Fibroblast of skin of abdomen (primary cell): ENCODE measurements at places on chromosomes 16 and 17.

DNA sequence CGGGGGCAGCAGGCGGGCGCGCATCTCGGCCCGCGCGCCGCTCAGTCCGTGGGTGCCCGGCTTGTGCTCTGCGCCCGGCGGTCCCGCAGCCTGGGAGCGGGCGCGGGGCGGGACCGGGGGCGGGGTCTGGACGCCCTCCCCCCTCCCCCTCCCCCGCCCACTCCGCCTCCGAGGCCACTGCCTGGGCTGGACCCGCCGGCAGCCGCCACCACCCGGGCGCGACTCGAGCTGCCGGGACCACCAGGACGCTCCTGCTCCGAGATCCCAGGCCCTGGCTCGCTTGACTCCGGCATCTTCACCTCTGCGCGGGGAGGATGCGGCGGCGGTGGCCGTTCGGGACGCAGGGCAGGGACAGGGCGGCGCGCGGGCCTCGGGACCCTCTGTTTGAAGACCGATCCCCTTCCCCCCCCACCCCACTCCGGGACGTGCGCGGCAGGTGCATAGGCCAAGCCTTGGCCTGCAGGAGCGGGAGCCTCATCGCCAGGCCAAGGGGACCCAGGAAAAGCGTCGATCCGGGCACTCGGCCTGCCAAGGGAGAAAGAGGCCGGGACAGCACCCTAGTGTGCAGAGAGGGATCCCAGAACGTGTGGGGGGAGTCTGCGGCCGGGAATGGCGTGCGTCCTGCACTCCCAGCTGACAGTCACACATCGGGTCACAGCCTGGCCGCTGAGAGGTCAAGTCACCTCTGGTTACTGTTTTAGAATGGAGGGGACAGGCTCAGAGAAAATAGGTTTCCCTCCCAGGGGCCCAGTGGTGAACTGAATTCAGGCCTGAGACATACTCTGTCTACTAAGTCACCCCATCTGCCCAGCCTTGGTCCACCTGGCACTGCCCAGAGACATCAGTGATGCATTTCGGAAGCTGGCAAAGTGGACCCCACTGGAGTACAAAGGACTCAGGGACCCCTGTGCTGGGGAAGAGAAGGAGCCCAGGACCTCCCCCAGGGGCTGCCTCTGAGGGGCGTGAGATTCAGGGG is at the start of gene HS3ST6:
Gene HS3ST6, minus strand, starts transcription at position 65 of the 976 bp plus-strand sequence. CDS start 92 bp downstream, outside the sequence.
- no peak for DNase-seq

GRCh38 chr16:69834807-69835466 is 72.8 kb downstream of the WWP2 start:
- no peak for DNase-seq

DNA sequence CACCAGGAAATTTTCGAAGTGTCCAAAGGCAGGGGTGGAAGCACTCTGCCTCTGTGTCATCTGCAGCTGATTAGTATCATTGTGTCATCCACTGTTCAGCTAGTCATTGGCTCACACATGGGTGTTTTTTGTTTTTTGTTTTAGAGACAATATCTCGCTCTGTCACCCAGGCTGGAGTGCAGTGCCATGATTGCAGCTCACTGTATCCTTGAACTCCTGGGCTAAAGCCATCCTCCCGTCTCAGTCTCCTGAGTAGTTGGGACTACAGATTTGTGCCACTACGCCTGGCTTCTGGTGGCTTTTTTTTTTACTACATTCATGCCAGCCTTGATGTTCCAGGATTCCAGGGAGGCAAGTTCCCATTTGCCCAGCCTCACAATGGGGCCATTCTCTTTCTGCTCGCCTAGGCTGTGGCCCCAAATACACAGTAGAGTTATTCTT is 32.5 kb upstream of the MYO18A start:
- DNase-seq: no peak

- DNase-seq: no peak
Observed at GRCh38 chr16:78005881-78006280, 16.5 kb upstream of the CLEC3A start.

- DNase-seq: no peak
Observed at GRCh38 chr16:57637424-57637823, 9.0 kb downstream of the ADGRG1 start.

DNA sequence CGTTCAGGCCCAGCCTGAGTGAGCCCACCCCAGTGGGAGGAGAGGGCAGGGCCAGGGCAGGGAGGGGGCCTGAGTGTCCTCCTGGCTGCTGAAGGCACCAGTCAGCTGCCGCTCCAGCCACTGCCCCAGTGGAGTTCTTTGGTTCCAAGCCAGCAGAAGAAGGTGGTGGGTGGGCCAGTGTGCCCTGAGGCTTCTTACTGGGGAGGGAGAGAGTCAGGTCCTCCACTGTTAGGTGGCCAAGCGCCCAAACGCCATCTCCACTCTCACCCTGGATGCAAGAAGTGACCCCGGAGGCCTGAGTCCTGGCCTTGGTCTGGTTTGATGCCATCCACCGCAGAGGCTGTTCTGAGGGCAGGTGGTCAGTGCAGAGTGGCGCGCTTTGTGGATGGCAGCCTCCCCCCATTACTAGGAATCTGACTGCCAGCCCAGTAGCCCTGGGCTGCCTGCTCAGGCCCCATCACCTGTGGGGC is 2.2 kb downstream of the RNF213 start:
- DNase-seq: no peak
